ENCODE measurements at places on chromosomes 3 and 15.

- DNase-seq: no peak
Observed at GRCh38 chr3:139265131-139266016, 78.4 kb upstream of the MRPS22 start.

- no peak for DNase-seq
Observed at GRCh38 chr3:182007441-182007840, 295.7 kb downstream of the SOX2 start.

DNA sequence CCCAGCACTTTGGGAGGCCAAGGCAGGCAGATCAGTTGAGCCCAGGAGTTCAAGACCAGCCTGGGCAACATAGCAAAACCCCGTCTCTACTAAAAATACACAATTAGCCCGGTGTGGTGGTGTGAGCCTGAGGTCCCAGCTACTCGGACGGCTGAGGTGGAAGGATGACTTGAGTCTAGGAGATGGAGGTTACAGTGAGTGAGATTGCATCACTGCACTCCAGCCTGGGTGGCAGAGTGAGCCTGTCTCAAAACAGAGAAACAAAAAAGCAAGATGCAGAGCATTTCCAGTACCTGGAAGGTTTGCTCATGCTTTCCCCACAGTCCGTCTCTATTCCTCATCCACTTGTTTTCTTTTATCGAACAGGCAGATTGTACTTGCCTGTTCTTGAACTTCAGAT is 3.8 kb upstream of the PDIA5 start:
- no peak for DNase-seq

GRCh38 chr3:127168271-127168670 is 24.7 kb upstream of the PRR23E start:
- no peak for DNase-seq

DNA sequence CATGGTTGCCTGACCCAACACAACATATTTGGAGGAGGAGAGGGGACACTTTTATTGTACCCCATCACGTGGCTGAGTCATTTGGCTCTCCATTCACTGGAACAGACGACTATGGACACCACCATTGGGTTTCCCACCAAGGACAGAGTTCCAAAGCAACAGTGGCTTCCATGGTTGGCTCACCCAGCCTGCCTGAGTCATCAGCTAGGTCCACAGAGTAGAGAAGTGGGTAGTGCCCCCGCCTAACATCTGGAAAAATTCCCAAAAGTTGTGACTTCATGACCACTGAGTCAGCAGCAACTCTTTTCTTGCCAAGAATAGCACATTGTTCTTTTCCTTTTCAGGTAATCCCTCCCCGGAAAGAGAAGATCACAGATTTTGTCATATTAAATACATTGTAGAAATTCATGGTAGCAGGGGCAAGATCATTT is 3.0 kb upstream of the PPP1R2 start:
- no peak for DNase-seq

- DNase-seq: no peak
Observed at GRCh38 chr3:122255757-122256439, 69.2 kb upstream of the CSTA start.

DNA sequence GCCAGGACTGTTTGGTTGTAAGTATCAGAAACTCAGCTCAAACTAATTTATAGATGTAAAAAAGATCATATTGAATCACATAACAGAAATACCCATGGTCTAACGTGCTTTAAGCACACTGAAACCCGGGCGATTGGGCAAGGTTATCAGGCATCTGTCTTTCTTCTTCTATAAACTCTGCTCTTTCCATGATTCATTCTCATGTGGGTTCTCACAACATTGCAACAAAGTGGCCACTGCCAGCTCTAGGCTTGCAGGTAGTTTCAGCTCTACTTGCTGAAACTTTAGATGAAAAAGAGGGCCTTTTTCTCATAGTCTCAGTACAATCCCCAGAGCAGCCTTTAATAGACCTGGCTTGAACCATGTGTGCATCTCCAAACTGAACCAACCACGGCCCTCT is 456.1 kb downstream of the MFSD1 start:
- DNase-seq: no peak

- no peak for DNase-seq
Observed at GRCh38 chr15:59104602-59104911, 389 bp upstream of the CCNB2 start.

GRCh38 chr3:44926921-44927320 is 49.1 kb downstream of the ZDHHC3 start:
- no peak for DNase-seq

DNA sequence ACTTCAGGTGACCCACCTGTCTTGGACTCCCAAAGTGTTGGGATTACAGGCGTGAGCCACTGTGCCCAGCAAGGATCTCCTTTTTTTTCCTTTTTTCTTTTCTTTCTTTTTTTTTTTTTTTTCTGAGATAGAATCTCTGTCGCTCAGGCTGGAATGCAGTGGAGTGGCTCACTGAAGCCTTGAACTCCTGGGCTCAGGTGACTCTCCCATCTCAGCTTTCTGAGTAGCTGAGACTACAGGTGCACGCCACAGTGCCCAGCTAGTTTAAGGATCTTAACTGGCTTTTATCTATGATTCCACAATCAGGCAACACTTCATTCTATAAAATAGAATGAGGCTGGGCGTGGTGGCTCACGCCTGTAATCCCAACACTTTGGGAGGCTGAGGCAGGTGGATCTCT is 16.3 kb upstream of the NICN1 start:
- DNase-seq: no peak

DNA sequence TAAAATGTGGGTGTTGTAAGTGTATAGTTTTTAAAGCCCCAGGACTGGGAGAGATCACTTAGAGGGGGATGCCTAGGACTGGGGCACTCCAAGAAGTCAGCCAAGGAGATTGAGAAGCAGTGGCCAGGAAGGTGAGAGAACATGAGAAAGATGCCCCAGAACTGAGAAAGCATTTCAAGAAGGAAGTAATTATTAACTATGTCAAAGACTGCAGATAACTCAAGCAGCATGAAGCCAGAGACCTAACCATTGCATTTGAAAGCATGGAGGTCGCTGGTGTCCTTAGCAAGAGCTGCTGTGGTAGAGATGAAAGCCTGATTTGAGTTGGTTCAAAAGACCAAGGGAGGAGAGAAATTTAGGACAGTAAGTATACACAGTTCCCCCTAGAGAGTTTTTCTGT is 30.6 kb upstream of the SLC2A2 start:
- no peak for DNase-seq

DNA sequence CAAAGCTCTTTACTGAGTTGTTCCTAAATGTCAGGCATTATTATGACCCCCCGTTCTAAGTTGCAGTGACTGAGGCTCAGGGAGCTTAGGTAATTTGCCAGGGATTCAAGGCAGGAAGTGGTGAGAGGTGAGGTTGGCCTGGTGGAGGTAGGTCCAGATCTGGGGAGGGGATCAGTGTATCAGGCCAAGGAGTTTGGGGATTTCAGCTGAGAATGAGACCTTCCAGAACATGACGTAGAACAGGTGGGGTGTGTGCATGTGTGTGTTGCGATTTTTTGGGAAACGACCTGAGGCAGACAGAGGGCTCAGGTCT is 41.1 kb upstream of the MRPS22 start:
- DNase-seq: no peak

- DNase-seq: no peak
Observed at GRCh38 chr3:23079976-23080375, 123.2 kb upstream of the UBE2E2 start.

- DNase-seq: no peak
Observed at GRCh38 chr3:155426524-155427230, 133.2 kb upstream of the STRIT1 start.
